ENCODE measurements at places on chromosomes 1 and 21.

- no peak for DNase-seq
Measured at GRCh38 chr1:65172936-65173690, 25.1 kb downstream of the AK4 start.

DNA sequence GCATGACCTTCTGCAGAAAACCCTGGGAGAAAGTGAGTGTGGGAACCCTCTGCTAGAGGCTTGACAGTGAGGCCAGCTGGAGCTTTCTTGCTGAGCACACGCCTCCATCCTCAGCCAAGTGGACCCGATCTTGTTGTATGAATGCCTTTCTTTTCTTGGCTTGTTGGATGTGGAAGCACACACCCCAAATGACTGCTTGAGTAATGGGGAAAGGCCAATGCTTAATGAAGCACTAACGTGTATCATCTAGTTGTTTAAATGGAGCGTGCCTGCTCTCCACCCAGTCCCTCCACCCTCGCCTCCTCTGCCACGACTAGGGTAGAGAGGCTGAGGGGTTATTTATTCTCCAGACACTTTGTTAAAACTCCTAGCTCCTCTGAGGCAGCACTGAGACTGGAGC, 54.3 kb upstream of the IKBKE start:
- DNase-seq: no peak

DNA sequence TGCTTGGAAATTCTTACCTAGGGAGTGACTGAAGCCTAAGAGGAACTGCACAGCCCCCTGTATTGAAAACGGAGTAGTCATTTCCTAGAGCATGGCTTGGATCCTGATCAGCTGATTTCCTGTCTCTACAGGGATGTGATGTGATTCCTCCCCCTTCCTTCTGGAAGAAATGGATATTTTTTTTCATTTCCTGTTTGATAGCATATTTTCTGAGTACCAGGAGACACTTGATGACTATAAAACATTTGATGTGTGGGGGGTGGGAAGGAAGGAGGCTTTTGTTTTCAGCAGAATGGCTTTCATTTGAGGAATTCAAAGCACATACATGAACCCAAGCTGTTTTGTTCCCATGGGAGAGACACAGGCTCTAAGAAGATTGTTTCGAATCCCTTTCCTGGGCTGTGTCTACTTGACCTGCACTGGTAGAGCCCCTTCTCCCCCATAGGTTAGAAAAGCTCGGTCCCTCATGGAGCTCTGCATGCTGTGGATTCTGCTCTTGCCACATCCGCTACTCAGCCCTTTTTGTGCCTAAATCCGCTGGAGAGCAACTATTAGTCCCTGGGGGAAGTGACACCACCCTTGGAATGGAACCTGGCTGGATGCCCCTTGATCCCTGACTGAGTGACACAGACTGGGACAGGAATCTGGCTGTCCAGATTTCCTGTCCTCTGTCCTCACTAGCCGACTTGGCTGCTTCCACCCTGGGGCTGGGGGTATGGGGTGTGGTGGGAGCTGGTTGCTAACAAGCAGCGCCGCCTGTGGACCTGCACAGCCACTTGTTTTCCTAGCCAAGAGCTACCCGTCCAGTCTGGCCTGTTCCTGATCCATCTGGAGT, 71.8 kb upstream of the MACF1 start:
- no peak for DNase-seq

DNA sequence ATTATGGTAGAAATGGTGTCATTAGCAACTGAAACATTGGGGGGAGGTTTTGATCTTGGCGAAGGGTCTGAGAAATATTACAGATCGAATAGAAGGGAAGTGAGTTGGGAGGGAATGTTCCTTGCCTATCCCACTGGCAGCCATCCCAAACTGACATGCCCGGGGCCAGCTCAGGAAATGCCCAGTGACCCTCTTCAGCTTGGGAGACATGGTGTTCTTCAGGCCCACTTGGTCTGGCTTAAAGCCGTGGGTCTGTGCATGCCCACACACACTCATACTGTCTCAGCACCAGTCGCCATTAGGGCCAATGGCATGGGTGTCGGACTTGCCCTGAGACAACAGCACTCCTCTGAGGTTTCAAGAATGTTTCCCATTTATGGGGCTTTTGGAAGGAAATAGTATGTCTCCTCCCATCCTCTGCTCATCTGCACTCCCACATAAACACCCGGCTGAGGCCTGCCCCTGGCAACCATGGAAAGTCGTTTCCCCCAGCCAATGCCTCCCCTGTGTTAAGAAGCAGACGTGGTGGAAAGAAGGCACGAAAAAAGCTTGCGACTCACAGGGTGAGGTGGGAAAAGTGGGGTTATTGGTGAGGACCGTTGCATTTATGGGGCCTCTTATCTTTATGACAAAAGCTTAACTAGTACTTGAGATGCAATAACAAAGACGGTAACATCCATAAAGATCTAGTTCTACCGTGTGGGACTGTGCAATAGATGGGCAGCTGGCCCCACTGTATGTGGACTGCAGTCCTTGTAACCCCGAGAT, 2.0 kb downstream of the RNF186 start:
- no peak for DNase-seq

- no peak for DNase-seq
Measured at GRCh38 chr1:231959225-231959884, 332.8 kb downstream of the DISC1 start.

DNA sequence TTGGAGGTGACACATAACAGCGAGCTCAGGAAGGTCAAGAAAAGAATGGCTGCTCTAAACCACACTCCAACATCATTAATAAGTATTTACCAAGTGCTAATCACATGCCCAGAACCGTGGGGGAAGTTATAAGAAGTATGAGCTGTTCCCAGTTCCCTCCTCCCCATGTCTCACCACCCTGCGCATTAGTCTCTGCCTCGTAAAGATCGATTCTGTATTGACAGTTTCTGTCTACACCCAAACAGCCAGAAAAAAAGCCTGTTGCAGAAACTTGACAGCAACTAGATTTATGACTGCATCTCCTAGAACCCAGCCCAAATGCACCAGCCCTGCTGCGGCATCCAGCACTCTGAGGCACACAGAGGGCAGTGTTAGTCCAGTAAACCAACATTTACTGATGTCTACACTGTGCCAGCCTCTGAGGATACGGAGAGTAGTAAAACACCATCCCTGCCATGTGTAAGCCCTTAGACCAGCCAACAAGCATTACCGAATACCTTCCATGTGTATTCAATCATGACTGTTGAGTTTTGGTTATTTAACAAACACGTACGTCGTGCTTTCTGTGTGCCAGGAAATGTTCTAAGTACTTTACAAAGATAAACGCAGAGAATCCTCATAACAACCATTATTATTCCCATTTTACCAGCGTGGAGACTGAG, 63.6 kb upstream of the ZBTB40 start:
- DNase-seq: no peak

DNA sequence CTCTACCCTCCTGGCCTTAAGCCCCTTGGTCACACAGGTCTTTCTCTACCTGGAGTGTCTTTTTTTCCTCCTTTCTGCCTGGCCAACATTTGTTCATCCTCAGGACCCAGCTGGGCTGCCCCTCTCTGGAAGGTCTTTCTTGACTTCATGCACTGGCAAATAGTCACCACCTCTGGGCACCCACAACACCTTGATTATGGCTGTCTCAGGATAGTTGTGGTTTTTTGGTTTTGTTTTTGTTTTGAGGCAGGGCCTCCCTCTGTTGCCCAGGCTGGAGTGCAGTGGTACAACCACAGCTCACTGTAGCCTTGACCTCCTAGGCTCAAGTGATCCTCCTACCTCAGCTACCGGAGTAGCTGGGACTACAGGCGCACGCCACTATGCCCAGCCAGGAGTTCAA, 10.8 kb downstream of the RPS6KA1 start:
- no peak for DNase-seq

GRCh38 chr1:215003686-215004085, 78.9 kb upstream of the KCNK2 start:
- DNase-seq: no peak

DNA sequence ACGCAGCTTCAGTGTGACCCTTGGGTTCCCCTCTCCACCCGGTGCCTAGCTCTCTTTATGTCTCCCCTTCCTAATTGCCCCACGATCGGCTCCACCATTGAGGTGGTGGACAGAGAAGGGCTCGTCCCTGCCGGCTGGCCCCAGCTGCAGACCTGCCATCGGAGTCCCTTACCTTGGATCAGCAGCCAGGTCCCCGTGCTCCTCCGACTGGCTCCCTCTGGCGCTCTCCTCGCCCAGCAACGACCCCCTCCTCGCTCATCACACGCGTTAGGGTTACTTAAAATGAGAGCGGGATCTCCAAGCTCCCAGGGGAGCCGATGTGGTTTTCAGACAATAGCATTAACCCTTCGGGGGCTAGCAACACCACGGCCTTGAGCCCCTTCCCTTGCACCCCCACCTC, 8.1 kb upstream of the ETV3L start:
- no peak for DNase-seq

- no peak for DNase-seq
Measured at GRCh38 chr1:171743081-171743870, 1.4 kb upstream of the VAMP4 start.

- DNase-seq: no peak
Measured at GRCh38 chr1:21308847-21309652, 18.8 kb upstream of the ECE1 start.

DNA sequence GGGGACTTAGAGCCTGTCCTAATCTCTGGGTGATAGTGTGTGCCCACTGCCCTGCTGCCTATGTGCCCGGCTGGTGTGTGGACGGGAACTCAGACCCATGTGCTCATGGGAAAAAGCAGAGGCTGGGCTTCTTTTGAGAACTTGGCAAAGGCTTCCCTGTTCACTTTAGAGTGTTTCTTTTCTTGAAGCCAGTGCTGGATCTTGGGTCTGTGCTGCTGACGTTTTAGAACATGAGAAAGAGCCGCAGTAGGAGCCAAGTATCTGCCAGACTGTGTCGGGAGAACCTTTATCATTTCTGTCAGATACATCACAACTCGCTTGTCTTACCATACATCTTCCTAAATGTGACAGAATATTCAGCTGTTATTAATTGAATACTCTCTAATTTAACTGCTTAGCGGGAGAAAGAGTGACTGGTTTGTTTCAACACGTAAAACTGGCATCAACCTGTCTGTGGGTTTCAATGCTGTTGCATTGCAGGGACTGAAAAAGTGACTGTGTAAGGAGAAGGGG, 195.2 kb downstream of the PBX1 start:
- DNase-seq: no peak

DNA sequence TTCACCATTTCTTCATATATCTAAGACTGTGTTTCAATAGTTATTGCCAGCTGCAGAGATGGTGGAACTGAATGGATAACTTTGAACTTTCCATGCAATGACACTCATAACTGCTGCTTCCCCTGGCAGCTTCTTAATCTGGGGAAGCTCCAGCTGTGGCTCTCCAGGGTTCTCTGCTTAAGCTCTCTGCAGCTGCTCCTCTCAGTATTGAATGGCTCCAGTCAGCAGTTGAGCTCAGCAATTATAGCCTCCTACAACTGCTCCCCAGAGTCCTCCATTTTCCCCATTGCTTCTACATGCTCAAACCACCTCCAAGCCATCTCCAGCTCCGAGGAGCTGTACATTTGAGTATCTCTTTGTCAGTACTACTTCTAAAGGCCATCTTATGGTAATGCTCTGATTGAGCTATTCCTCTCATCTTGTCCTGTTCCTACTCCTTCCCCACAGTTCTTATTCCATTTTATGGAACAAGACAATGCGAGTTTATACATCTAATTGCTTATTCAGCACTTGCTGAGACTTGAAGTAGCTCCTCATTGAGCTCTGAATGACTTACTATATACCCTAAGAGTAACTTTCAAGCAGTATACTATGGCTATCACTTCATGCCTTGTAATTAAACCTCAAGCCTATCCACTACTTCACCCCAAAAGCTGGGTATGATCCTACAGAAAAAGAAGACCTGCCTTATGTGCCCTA, 362.4 kb downstream of the NEGR1 start:
- DNase-seq: no peak

DNA sequence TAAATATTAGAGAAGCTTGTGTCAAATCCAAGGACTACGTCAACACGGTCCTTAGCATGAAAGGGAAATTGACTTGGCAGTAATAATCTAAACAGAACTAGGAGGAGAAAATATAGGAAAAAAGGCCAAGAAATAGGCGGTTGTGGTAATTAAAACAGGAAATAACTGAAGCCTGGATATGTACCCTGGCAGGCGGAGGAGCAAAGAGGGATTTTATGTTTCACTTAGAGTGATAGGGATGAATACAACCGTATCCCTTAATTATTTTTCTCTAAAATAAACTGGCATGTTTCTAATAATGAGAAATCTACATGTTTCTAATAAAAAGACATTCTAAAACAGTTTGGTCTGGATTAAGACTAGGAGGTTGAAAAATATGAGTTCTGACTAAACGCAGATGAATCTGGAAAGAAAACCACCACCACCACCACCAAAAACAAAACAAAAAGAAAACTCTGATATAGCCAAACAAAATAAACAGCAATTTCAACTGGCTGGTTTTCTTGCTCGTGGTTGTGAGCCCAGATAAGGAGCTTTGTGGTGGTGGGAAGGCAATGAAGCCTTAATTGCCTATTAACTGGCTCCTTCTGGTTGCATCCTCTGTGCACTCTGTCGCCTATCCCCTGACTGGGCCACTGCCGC, 334.2 kb upstream of the SNX7 start:
- DNase-seq: no peak

DNA sequence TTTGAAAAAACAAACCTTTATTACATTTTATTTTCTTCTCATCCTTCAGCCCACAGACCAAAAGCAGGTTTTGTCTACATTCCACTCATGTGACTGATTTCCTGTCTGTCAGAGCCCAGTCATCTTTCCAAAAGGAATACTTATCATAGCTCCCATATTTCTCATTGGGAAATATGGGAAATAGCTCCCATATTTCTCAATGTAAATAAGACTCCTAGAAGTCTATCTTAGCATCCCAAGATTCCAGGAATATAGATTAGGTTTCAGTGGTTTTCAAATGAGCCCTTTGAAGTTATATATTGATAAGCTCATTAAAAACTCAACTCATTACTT, 19.1 kb upstream of the NRDC start:
- DNase-seq: no peak

DNA sequence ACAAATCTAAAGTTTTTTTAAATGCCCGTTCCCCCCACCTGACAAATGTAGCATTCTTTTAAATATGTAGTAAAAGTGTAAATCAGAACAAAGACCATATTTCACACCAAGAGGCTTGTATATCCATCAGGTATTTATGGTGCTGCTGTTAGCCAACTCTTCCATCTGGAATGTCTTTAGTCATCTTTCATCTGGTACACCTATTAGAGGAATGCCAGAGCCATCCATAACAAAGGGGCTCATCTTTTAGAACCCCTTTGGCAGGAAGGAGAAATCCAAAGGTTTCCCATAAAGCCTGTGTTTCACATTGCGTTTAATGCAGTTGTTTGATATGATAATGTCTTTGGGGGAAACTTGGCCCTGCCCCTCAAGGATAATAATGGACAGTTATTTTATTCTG, 79.3 kb upstream of the C1orf87 start:
- no peak for DNase-seq

DNA sequence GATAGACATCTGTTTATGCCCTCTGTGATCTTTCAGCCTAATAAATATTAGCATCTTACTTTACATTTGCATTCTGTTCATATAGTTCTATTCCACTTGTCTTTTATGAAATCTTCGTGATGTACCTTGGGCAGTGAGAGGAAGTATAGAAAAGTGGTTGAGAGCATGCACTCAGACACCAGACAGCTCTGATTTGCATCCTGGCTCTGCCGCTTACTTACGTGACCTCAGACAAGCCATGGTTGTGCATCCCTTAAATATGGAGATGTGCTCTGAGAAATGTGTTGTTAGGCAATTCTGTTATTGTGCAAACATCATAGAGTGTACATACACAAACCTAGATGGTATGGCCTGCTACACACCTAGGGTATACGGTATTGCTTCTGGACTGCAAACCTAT, 22.9 kb downstream of the OVGP1 start:
- no peak for DNase-seq
